ENCODE measurements at places on chromosomes 11 and 22.

DNA sequence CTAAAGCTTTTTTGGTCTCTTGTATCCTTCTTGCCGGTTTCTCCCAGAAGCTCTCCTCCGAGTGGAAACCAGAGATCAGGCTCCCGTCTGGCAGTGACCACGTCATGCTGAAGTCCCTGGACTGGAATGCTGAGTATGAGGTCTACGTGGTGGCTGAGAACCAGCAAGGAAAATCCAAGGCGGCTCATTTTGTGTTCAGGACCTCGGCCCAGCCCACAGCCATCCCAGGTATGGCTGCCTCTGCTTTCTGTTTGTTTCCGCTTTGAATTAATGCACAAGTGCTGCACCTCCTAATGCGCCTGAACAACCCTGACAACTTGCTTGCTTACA, 54.3 kb upstream of the TTC12 start:
- no peak for DNase-seq

GRCh38 chr11:120660024-120660565, 148.5 kb downstream of the GRIK4 start:
- no peak for DNase-seq

DNA sequence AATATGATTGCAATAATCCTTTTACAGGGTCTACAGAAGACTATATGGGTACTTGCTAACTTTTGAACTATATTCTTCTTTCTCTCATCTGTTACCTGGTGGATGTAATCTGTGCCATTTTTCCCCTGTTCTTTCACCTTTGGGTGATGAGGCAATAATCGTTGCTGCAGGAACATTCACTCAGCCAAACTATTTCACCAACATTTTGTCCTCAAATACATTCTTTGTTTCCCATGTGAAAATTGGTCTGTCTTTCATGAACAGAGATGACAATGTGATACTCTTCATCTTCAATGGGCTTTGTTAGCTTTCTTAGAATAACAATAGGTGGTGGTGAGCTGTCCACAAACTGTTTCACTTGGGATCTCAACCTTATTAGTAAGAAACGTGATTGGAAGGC, 52.1 kb upstream of the CAPRIN1 start:
- DNase-seq, result no peak

GRCh38 chr11:130908770-130909625, 7.3 kb downstream of the SNX19 start:
- DNase-seq, result no peak

DNA sequence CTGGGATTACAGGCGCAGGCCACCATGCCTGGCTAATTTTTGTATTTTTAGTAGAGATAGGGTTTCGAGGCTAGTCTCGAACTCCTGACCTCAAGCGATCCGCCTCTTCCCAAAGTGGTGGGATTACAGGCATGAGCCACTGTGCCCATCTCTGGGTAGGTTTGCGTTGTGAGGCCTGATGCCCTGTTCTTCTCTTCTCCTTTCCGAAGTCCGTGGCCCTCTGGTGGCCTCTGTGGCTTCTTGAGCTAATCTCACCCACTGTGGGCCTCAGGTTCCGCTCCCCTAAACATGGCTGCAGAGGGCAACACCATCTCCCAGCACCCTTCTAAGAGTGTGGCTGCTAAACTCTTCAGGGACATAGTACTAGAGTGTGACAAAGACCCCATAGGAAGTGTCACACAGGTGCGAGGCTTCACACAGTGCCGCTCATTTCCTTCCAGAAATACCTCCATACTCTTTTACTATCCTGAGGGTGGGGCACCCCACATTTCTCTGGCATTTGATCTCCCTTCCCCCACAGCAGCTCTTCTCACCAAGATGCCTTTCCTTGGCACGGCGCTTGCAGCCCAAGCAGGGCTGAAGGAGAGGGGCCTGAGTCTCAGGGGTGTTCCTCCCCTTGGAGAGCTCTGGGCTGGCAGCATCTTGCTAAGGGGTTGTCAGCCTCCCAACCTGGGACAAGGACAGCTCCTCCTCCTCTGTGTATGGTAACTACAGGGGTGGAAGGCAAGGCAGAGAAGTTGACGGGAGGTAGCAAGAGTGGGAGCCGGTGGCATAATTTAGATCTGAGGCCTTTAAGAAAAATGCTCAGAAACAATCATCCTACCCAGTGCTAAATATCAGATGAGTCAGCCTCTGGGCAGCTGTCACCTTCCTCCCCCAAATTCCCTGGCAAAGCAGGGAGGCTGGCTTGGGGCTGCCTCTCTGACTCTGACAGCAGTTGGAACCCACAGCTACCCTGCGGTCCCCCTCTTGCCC, 6.1 kb downstream of the THY1 start:
- no peak for DNase-seq

DNA sequence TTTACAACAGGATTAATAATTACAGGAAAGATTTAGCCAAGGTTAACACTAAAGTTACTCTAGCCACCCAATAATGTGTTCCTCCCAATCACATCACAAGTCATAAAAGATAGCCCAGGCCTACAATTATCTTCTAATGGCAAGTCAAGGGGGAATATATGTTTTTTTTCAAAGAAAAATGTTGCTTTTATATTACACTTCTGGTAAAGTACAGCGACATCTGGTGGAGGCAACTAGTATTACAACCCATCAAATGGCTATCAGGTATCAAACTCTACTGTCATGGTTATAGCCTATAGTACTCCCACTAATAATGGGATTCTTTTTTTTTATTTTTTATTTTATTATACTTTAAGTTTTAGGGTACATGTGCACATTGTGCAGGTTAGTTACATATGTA, 71.8 kb downstream of the XRRA1 start:
- DNase-seq, result no peak

- DNase-seq, result no peak
Observed at GRCh38 chr22:28222976-28223745, 304.1 kb upstream of the PITPNB start.

DNA sequence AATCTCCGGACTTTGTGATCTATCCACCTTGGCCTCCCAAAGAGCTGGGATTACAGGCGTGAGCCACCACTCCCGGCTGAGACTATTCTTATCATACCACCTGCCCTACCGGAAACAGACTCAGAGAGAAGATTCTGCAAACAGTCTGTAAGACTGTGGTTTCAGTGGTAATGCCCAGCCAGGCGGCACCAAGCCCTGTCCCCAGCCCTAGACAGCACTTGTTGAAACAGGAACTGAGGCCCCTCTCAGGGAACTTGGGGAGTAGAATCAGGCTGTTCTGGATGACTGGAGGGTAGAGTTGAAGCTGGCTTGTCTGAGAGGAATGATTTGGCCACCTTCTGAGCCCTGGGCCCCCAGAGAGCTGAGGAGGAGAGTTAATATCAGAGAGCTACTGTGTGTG, 1.3 kb upstream of the INSC start:
- peak; percentile 73 for DNase-seq

GRCh38 chr22:39705386-39705785, 134.8 kb downstream of the CACNA1I start:
- no peak for DNase-seq

DNA sequence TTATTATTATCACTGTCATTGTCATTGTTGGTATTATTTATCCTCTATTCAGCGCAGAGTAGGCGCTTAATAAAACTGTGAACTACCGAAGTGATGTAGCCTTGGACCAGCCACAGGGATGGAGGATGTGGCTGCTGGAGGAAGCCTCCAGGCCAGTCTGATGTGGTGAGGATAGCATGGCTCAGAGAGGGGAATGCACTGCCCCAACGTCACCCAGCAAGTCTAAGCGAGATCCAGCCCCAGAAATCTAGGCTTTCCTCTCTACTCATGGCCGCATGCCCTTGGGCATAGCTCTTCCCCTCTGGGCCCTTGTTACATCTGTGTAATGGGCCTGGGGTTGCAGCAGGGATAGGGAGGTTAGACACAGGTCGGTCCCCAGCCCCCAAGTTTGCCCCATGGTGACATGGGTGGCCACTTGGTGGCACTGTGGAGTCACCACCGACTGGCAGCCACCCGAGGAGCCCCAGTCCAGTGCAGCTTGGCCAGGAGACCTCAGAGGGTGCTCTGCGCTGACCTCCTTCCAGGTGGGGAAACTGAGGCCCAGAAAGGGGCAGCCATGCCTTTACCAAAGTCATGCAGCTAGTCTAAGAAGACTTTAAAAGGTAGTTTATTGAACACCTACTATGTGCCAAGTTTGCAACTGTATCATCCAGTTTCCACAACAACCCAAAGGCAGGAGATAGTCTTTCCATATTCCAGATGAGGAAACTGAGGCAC, 395.7 kb downstream of the MN1 start:
- no peak for DNase-seq

DNA sequence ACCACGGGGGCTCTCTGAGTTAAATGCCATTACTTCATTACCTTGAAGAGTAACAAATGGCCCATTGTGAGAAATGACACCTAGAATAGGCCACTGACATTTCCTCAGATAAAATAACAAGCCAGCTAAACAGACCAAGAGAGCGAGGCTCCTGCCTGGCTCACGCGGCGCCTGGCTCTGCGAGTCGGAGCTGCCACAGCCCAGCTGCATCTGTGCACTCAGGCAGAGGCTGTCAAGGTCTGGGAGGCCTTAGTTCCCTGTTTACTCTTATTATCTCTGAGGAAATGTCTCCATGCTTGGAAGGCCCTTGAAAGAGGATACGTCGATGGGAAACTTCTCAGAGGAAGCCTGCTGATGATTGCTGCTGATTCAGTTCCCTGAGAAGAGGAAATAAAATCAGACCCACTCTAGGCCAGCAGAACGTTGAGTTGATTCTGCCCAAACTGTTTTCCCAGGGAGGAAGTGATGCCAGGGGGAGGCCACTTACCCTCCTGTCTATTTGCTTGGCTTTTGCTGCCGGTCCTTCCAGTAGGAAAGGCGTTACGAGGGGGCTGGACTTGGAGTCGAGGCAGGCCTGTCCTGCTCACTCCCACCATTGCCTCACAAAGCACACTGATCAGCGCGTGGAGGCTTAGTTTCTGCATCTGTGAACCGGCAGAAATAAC, 208.8 kb downstream of the TBC1D22A start:
- DNase-seq, result peak; percentile 39

DNA sequence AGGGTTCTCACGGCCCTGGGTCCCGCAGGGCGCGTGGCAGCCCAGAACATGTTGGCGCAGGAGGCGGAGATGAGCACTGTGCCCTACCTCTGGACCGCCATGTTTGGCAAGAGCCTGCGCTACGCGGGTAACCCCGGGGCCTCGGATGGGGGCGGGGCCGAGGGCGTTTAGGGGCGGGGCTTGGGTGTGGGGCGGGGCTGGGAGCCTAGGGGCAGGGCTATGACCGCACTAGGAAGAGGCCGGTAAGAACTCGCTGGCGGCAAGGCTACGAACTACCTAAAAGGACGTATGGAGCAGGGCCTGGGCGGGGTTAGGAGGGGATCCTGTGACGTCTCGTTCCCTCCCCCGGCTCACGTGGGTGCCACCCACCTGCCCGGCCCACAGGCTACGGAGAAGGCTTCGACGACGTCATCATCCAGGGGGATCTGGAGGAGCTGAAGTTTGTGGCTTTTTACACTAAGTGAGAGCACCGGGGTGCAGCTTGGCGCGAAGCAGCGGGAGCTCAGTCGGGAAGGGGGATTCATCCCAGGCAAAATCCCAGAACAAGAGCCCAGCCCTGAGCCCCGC, 2.8 kb upstream of the LZTR1 start:
- DNase-seq, result peak; percentile 70

DNA sequence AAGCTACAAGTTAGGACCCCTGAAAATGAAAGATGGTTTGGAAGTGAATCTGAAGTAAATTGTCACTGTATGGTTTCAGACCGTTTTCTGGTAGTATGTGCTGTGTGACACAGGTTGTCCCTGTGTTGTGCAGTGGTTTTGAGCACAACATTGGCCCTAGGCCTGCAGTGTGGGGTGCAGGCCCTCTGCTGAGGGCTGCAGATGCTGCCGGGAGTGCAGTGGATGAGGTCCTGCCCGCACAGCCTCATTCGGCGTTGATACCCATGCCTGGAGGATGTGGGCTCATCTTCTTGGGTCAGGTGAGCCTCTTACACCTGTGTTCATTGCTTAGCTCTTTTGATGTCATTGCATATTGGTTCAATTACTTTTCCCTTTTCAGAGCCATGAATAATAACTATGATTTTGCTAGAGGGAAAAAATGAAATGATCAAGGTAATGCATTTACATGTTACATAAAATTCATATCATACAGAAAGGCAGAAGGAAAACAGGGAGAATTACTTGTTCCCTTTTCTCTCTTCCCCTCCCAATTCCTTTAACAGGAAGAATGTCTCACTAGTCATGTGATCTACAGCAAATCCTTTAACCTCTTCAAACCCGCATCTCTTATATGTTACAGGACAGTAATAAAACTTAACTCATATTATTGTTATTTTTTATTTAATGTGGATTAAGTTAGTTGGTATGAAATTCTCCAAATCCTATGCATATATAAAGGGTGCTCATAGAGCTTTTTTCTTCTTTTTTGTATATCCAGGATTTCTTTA, 48.7 kb downstream of the PTPRJ start:
- DNase-seq, result no peak

- DNase-seq, result no peak
Observed at GRCh38 chr11:11461473-11461872, 108.4 kb upstream of the CSNK2A3 start.

DNA sequence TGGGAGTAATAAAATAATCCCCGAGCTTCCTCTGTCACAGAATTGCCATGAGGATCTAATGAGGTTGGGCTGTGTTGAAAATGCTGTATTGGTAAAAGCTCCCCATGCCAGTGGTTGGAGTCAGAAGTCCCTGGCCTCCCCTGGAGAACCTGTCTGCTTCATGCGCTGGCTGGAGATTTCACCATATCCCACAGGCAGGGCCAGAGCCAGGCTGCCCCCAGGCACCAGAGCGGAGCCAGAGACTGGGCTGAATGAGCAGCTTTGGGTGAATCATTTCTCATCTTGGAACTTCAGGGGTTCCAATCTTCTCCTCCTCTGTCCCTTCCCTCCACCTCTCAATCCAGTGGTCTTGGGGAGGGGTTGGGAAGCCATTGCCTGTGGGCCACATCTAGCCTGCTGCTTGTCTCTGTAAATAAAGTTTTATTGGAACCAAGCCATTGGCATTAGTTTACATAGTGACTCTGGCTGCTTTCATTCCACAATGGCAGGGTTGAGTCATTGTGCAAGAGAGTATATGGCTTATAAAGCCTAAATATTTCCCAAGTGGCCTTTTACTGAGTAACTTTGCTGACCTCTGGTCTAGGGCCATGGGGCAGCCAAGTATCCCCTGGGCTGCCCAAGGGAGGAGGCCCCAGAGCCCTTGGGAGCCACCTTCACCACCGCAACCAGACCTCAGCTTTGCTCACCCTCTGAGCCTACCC, 35.2 kb downstream of the LRRC10B start:
- no peak for DNase-seq
